CD4-positive, alpha-beta memory T cell (primary cell): ENCODE measurements at places on chromosomes 2 and 18. TPM values are rescaled to one million over a fixed set of nuclear protein-coding genes. Genes with fewer than 3 reads are reported as not detected.
A peak's percentile ranks its signal among the peaks of the same experiment; 100 is the strongest.

DNA sequence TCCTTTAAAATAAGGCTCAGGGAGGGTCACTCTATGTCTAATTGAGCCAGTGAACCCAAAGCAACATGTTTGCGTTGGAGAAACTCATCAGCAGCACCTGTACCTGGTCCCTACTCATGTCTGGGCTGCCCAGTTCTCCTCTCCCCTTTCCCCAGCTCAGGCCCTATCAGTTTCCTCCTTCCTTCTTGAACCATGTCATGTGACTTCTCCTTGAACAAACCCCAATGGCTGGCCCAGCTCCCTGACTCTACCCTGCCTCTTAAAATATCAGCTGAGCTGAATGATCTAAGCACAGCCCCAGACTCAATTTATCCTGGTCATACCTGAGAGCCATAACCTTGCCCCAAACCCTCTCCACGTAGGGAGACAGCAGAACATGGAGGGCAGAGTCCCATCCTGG is 290.9 kb downstream of the LPIN1 start:
- no peak for DNase-seq

The GREB1L gene
- total RNA-seq = not detected

The CHAC2 gene
- total RNA-seq = 1.6 TPM

The FOXI3 gene
- total RNA-seq = not detected

GRCh38 chr2:178205853-178206521 is 11.7 kb downstream of the OSBPL6 start:
- DNase-seq = no peak

The TUBB8B gene
- not detected for total RNA-seq

DNA sequence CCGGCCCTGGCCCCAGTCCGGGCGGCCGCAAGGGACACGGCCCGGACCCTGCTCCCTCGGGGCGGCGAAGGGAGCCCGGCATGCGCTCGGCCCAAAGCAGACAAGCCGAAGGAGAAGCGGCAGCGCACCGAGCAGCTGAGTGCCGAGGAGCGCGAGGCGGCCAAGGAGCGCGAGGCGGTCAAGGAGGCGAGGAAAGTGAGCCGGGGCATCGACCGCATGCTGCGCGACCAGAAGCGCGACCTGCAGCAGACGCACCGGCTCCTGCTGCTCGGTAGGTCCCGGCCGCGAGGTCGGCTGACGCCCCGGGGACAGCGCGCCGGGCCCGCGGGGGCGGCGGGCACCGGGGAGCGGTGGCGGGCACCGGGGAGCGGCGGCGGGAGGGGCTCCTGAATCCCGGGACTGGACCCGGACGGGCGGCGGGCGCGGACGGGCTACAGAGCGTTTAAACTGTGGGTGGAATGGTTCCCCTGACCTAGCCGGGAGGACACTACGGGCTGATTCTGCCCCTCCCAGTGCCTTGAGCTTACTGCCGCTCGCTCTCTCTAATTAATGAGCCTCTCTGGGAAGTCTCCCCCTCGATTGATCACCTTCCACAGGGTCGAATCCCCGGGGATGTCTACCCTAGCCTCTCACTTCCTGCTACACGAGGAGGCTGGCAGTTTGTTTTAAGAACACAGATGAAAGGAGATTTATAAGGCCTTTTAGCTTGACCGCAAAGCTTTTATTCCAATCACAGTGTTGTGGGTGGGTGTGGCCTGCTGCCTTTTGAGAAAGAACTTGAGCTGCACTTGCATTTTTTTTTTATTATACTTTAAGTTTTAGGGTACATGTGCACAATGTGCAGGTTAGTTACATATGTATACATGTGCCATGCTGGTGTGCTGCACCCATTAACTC is 853 bp downstream of the GNAL start:
- peak; percentile 2 for DNase-seq
